Ovary (tissue), 10 donors: ENCODE measurements at places on chromosomes 5 and 9. TPM values are rescaled to one million over a fixed set of nuclear protein-coding genes. Genes with fewer than 3 reads are reported as not detected.

GRCh38 chr5:41414598-41414997, 95.8 kb downstream of the PLCXD3 start:
- H3K27me3 ChIP-seq, result no peaks in the 10 kb centered on the region
- H3K27ac ChIP-seq, result no peak overlapping the region
- DNase-seq, result peak; percentile 82
- H3K4me3 ChIP-seq, result no peak overlapping the region
- peaks cover 2% of the 10 kb centered on the region for H3K4me1 ChIP-seq

DNA sequence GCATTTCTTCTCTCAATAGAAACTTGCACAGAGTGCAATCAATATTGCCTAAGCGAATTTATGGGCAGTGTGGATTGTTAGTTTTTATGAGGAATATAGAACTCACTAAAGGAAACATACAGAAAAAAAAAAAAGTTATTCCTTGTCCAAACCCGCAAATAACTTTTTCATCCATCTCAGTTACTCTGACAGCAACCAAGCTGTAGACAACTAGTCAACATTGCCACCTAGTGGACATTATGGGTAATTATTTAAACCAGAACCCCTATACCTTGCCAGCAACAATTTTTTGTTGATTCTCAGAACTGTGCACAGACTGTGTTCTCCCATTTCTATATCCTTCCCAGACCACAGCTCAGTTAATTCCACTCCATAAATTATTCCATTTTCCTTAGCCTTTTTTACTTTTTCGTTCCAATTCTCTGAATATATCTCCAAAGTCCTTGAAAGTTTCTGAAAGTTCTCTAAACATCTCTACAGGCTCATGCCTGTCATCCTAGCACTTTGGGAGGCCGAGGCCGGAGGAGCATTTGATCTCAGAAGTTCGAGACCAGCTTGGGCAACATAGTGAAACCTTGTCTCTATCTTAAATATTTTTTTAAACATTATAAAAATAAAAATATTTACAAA, 2.6 kb upstream of the AFAP1L1 start:
- peaks cover 2% of the 10 kb centered on the region for H3K4me1 ChIP-seq
- no peak overlapping the region for H3K27ac ChIP-seq
- no peak overlapping the region for H3K4me3 ChIP-seq

Gene PLPP7
- 11.8 TPM for polyA plus RNA-seq

DNA sequence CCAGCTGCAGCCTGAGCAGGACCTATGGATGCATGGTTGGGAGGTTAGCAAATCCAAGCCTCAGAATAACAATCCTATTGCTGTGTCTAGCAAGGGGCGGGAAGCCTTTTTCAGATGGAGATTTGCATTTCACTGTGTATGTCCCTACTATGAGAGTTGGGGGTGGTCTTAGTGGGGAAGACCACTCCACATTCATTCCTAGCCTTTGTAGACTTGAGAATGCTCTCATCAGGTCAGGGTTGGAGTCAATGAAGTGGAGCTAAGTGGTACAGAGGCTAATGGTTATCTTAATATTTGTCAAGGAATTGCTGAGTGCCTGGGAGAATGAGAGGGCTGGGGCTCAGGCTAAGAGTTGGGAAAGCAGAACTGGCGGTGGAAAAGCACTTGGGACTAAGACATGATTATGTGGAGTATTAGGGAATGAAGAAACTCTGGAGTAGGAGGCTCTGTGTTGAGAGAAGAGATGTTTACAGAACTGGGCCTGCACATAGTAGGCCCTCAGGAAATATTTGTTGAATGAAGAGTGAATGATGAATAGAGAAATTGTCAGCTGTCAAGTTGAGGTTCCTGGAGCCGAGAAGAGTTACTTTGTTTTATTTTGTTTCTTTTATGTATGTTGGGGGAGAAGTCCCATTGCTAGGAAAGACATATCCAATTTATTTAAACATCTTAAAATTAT, 175.5 kb upstream of the SPRY4 start:
- no peaks in the 10 kb centered on the region for H3K27me3 ChIP-seq
- no peak overlapping the region for H3K4me3 ChIP-seq
- no peak for DNase-seq
- no peaks in the 10 kb centered on the region for H3K4me1 ChIP-seq
- no peaks in the 10 kb centered on the region for H3K36me3 ChIP-seq

- H3K4me3 ChIP-seq, result no peak overlapping the region
- H3K36me3 ChIP-seq, result no peaks in the 10 kb centered on the region
- no peak overlapping the region for H3K27ac ChIP-seq
Observed at GRCh38 chr5:67050635-67051034, 146.0 kb downstream of the CD180 start.

DNA sequence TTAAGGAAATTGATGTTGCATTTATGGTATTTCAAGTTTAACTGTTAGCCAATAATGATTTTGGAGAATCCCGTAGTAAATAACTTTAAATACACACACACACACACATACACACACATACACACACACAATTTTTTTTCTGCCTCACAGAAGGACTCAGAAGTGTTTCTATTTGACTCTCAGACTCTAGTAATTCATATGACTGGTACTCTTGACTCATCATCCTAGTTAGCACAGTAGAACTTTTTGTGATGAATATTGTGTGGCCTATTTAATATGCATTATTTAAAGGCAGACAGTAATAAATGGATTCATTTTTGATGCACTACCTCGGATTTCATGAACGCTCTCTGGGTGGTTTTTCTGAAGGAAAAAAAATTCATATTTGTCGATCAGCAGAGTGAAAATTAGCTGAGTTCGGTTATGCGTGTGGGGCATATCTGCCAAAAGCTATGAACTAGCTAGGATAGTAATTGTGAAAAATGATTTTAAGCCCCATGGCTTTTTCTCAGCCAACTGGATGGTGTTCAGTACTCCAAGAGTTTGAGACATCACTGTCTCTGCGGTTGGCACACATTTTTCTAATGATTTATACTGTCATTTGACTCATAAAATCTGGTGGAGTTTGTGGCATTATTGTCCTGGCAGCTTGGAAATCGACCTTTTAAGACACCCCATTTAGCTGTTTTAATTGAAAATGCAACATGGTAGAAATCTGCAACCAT, 102.2 kb downstream of the PCSK5 start:
- no peaks in the 10 kb centered on the region for H3K27me3 ChIP-seq
- H3K4me1 ChIP-seq, result no peaks in the 10 kb centered on the region
- no peak overlapping the region for H3K4me3 ChIP-seq

GRCh38 chr5:180526269-180526668, 32.1 kb downstream of the CNOT6 start:
- no peaks in the 10 kb centered on the region for H3K36me3 ChIP-seq
- no peak overlapping the region for H3K27ac ChIP-seq
- no peaks in the 10 kb centered on the region for H3K27me3 ChIP-seq
- H3K4me3 ChIP-seq, result no peak overlapping the region
- peaks cover 12% of the 10 kb centered on the region for H3K4me1 ChIP-seq

GRCh38 chr9:120922404-120923195, 4.0 kb downstream of the TRAF1 start:
- no peaks in the 10 kb centered on the region for H3K27me3 ChIP-seq
- no peak for DNase-seq
- H3K4me1 ChIP-seq, result no peaks in the 10 kb centered on the region
- H3K36me3 ChIP-seq, result no peaks in the 10 kb centered on the region
- no peak overlapping the region for H3K4me3 ChIP-seq

Gene NRG2
- 2.6 TPM for polyA plus RNA-seq

GRCh38 chr5:176373100-176373818, 8.0 kb downstream of the ARL10 start:
- no peaks in the 10 kb centered on the region for H3K36me3 ChIP-seq
- peaks cover 3% of the 10 kb centered on the region for H3K4me1 ChIP-seq
- no peaks in the 10 kb centered on the region for H3K27me3 ChIP-seq

GRCh38 chr9:107683566-107683965, 194.0 kb upstream of the KLF4 start:
- no peak overlapping the region for H3K27ac ChIP-seq
- no peaks in the 10 kb centered on the region for H3K36me3 ChIP-seq
- H3K4me3 ChIP-seq, result no peak overlapping the region
- no peaks in the 10 kb centered on the region for H3K4me1 ChIP-seq
- no peak for DNase-seq
- H3K27me3 ChIP-seq, result no peaks in the 10 kb centered on the region

GRCh38 chr5:155103146-155103545, 89.6 kb downstream of the KIF4B start:
- no peaks in the 10 kb centered on the region for H3K36me3 ChIP-seq
- H3K27ac ChIP-seq, result no peak overlapping the region
- H3K4me3 ChIP-seq, result no peak overlapping the region

DNA sequence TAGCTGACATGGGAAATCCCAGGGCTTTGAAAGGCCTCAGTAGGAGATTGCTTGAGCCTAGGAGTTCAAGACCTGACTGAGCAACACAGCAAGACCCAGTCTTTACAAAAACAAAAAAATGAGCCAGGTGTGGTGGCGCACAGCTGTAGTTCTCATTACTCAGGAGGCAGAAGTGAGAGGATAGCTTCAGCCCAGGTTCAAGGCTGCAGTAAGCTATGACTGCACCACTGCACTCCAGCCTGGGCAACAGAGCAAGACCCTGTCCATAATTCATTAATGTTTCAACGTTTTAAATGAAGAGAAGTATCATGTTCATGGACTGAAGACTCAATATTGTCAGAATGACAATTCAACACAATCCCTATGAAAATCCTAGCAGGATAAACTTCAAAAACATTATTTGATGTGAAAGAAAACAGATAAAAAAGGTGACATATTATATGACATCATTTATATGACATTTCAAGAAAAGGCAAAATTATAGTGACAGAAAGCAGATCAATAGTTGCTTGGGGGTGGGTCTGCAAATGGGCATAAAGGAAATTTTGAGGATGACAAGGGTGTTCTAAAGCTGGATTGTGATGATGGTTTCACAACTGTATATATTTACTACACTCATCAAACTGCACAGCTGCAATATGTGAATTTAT, 3.7 kb downstream of the KIF3A start:
- H3K27ac ChIP-seq, result no peak overlapping the region
- no peaks in the 10 kb centered on the region for H3K36me3 ChIP-seq
- DNase-seq, result no peak
- peaks cover 2% of the 10 kb centered on the region for H3K4me1 ChIP-seq

DNA sequence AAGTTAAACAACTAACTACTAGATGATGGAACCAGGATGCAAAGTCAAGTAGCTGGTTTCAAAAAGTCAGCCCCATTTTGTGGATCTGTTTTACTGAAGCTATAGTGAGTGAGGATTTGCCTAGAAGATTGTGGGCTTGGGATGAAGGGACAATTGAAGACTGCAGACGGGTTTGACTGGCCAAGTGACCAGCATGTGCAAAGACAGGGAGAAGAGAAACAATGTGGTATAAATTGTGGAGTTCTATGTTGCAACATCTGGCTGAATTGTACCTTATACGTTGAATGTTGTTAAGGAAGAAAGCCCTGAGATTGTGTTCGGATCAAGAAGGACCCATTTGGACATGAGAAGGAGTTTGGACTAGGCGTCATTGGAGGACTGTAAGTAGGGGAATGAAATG, 101.8 kb downstream of the MAT2B start:
- H3K36me3 ChIP-seq, result no peaks in the 10 kb centered on the region
- no peak overlapping the region for H3K4me3 ChIP-seq
- no peak overlapping the region for H3K27ac ChIP-seq
- no peak for DNase-seq

Gene TNC
- polyA plus RNA-seq, result 1.9 TPM

Gene PCDHGA11
- polyA plus RNA-seq, result 1.4 TPM

DNA sequence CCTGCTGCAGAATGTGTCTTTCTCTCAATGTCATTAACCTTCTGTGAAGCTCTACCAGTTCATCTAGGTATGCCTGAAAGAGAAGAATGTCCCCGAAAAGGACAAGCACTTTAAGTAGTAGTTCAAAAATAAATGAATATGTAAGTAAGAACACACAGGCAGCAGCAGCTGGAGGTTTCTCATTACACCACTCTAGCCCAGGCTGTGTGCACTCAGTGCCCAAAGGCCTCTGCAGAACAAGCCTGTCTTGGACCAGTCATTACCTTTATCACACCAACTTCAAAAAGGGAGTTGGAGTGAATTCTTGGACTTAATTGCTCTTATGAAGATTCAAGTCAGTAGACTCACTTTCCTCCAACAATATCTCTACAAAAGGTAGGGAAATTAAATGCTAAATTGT, 268.8 kb downstream of the MLLT3 start:
- no peak for DNase-seq
- H3K36me3 ChIP-seq, result no peaks in the 10 kb centered on the region
- no peak overlapping the region for H3K4me3 ChIP-seq
- H3K27ac ChIP-seq, result no peak overlapping the region
- no peaks in the 10 kb centered on the region for H3K27me3 ChIP-seq

Gene PCDHA9
- polyA plus RNA-seq, result not detected

Gene IL13
- not detected for polyA plus RNA-seq

DNA sequence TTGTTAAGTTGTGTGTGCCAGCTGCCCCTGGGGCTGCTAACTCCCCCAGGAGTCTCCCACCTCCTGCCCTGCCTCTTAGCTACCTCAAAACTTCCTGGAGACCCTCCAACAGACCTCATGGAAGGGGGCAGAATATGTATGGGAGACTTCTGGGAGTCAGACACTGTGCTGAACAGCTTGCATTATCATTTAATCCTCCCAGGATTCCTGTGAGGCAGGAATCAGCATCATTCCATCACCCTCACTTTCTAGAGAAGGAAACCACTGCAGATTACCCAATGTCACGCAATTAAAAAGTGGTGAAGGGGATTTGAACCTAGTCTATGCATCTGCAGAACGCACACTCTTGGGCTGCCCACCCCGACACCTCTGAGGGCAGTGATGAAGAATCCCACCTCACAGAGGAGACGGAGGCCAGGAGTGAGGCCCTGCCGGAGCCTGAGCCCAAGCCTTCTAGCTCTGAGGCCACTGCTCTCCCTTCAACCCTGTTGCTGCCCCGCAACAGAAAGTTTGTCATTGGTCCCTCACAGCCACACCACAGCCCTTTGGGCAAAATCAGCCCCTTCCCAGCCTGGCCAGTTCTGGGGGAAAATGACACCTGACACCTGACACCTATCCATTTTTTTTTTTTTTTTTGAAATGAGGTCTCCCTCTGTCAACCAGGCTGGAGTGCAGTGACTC, 30.3 kb upstream of the IL17B start:
- DNase-seq, result peak; percentile 25
- no peaks in the 10 kb centered on the region for H3K36me3 ChIP-seq
- H3K4me1 ChIP-seq, result peaks cover 35% of the 10 kb centered on the region
- H3K27me3 ChIP-seq, result no peaks in the 10 kb centered on the region

DNA sequence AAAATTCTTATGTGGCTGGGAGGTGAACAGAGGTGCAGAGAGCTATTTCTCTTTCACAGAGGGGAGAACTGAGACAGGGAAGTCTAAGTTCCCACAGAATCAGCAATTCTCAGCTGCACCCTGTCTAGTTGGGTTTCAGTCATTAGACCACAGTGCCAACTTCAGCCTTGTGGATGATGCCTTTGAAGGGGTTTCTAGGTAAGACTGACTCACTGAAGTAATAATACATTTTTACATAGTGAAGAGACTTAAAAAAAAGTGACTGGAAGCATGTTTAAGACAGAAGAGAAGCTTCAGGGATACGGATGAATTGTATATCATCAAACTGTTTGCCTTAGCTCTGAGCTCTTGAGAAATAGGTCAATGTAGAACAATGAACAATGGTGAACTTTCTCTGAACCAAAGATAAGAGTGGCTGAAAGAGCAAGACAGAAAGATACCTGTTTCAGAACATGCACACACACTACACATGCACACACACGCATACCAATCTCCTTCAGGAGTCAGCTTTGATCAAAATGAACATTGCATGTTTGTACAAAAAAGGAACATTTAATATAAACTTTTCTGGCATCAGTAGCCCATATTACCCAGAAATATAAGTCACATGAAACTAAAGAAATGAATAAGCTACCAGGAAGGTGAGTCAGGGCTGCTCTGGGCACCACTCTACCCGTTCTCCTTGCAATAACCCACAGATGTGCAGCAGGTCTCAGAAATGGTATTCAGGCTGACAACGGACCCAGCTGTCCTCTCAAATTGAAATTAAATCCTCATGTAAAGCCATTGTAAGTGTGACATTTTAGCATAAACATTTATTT, 12.6 kb upstream of the FYB1 start:
- no peaks in the 10 kb centered on the region for H3K36me3 ChIP-seq
- no peaks in the 10 kb centered on the region for H3K27me3 ChIP-seq
- no peak overlapping the region for H3K4me3 ChIP-seq
- no peak for DNase-seq
- no peaks in the 10 kb centered on the region for H3K4me1 ChIP-seq

Gene DOCK2
- 8.1 TPM for polyA plus RNA-seq
